ENCODE measurements at places on chromosomes 2 and 18.

GRCh38 chr18:11741505-11742145, 52.6 kb downstream of the GNAL start:
- peak; percentile 14 for DNase-seq

GRCh38 chr2:65701191-65701590, 268.8 kb upstream of the SPRED2 start:
- DNase-seq: no peak

GRCh38 chr2:126946318-126947102, 47.8 kb downstream of the TEX51 start:
- DNase-seq: no peak

GRCh38 chr18:70166668-70167067, 38.8 kb downstream of the RTTN start:
- DNase-seq: no peak

Data from M059J (cell line).